ENCODE measurements at places on chromosomes 7 and 10. TPM values are rescaled to one million over a fixed set of nuclear protein-coding genes. Genes with fewer than 3 reads are reported as not detected.

The PAPOLB gene
- total RNA-seq = not detected

The FRMPD2 gene
- not detected for total RNA-seq

The SLC13A1 gene
- total RNA-seq = not detected

The OPALIN gene
- not detected for total RNA-seq

The ZMIZ2 gene
- 234 TPM for total RNA-seq

The TMEM60 gene
- 15.3 TPM for total RNA-seq

The EVX1 gene
- total RNA-seq = not detected

All from T-helper 1 cell treated with Interleukin-12 subunit alpha and Interleukin-12 subunit beta and Interleukin-4 antibody, amounts not matched to agents 30 ng/mL and 1 ng/mL, for 36 hours (primary cell).